ENCODE measurements at places on chromosomes 1 and 21. TPM values are rescaled to one million over a fixed set of nuclear protein-coding genes. Genes with fewer than 3 reads are reported as not detected.

The C1orf116 gene
- total RNA-seq: 45.7 TPM

The OPRD1 gene
- not detected for total RNA-seq

The AGBL4 gene
- 0.21 TPM for total RNA-seq

GRCh38 chr1:218965821-218966220 lies 207.9 kb upstream of the LYPLAL1 start:
- DNase-seq: no peak

DNA sequence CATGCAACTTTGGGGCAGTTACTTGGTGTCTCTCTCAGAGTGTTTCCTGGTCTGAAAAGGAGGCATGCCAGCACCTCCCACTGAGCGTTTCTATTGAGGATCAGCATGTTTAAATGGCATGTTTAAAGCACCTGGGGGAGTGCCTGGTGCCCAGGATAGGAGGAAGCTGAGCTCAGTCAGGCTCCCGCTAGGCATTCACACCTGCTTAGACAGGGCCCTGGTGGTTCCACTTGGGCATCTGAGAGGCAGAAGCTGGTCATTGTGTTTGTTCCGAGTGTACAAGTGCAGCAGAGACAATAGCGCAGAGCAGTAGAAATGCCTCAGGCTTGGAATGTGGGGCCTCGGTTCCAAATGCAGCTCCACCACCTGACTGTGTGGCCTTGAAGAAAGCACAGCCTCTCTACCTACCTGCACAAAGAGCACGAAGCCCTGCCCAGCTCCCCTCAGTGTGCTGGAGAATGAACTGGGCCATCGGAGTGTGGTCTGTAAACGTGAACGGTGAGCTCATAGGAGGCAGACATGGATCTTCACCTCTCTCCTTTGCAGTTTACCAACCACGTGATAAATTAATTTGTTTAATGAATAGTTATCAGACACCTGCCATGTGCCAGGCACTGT lies 20.3 kb upstream of the TMEM222 start:
- no peak for DNase-seq

DNA sequence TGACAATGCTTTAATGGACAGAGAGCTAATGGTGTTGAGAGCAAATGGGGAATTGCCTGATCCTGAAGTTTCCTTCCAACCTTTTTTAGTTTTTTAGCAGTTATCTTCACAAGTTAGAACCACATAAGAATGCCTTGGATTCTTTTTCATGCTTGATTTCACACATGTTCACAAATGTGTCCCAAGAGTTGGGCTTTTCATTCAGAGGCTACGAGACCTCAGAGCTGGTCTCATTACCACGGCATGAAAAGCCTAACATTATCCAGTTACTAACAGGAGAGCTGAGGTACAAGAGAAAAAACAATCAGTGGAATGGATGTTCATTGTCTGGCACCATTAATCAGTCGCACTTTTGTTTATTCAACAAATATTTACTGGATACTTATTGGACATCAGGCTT lies 340.6 kb downstream of the ZNF326 start:
- DNase-seq: no peak

DNA sequence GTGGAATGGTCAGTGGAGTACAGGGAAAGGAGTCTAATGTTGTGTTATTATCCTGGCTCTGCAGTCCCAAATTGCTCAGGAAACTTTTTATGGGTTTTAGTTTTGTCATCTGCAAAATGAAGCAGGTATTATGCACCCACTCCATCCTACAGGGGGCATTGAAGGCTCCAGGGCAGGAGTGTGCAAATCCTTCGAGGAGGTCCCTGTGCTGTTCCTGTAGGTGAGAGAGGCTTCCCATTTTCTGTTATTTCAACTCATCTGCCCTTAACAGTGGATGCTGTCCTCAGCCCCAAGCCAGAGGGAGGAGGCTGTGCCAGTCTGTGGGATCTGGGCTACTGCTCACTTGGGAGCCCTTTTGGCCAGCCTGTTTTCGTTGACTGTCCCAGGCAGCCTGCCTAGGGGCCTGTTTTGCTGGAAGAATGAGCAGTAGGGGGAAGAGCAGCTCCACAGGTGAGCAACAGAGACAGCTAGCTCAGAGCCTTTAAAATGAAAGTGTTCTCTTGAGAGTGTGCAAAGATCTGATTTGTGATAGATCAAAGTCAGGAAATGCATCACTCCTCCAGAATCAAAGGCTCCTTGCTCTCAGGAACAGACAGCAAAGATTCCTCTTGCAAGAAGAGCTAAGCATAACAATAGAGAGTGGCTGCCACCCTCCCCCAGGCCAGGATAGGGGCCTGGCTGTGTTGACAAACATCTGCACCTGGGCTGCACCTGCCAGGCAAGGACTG lies 317.6 kb upstream of the PROX1 start:
- DNase-seq: no peak

DNA sequence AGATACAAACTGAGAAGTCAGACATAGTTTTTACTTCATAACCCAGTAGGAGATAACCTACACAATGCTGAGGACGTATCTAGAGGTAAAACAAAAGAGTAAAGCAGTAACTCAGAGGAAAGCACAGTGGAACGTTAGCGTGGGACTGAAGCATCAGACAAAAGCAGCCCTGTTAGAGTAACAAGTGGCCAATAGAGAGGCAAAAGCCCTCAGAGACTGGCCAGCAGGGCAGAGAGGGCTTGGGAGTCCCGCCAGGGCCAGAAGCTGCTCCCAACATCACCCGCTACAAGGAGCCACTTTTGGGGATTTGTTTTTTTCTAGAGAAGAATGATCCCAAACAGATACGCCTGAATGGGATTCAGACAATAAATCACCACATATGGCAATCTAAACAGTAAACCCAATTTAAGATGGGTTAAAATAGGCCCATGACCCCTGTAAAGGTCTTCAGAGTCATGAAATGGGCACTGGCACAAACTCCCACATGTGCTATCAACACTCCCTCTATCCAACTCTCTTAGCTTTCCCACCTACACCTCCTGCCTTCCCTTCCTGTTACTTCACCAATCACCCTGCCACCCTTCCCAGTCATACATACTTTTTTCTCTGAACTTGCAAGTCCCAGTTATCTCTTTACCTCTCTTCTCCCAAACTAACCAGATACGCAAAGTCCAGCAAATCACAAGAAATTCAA lies 17.2 kb downstream of the TADA1 start:
- DNase-seq: no peak
